IMR-90 (cell line): ENCODE measurements at places on chromosomes 2 and 18. TPM values are rescaled to one million over a fixed set of nuclear protein-coding genes. Genes with fewer than 3 reads are reported as not detected.

Gene TTC32
- 1.1 and 1.9 TPM in 2 replicates for total RNA-seq

Gene SEPTIN10
- 82.6 and 83.9 TPM in 2 replicates for total RNA-seq

Gene MAP4K4
- 124 and 130 TPM in 2 replicates for total RNA-seq

Gene CGREF1
- 0.28 and 0.54 TPM in 2 replicates for total RNA-seq

Gene HOXD3
- total RNA-seq, result not detected in 2 replicates

Gene NYAP2
- total RNA-seq, result not detected in 2 replicates

Gene SS18
- 171 and 242 TPM in 2 replicates for total RNA-seq

Gene MRPL30
- 34.8 and 39.2 TPM in 2 replicates for total RNA-seq

Gene DNAJC5G
- total RNA-seq, result not detected in 2 replicates

Gene RBBP8
- 21.1 and 25.3 TPM in 2 replicates for total RNA-seq

Gene TMEM247
- not detected in 2 replicates for total RNA-seq

Gene FAM228A
- total RNA-seq, result not detected in 2 replicates

Gene LRATD1
- total RNA-seq, result 0.18 and 0.28 TPM in 2 replicates

Gene ANKRD62
- total RNA-seq, result not detected in 2 replicates

Gene NFU1
- 24.0 and 40.0 TPM in 2 replicates for total RNA-seq

Gene SRBD1
- 14.7 and 20.6 TPM in 2 replicates for total RNA-seq

Gene ARHGAP28
- total RNA-seq, result 2.8 and 3.8 TPM in 2 replicates

Gene REEP1
- total RNA-seq, result under 0.01 TPM in 2 replicates

Gene CCDC150
- 3.8 and 6.9 TPM in 2 replicates for total RNA-seq

Gene SF3B1
- total RNA-seq, result 706 and 942 TPM in 2 replicates

Gene CCDC68
- total RNA-seq, result 0.54 and 1.4 TPM in 2 replicates

Gene ACTG2
- total RNA-seq, result 349 and 523 TPM in 2 replicates

Gene FBLN7
- under 0.01 and 0.18 TPM in 2 replicates for total RNA-seq

Gene MOCOS
- 1.9 and 2.2 TPM in 2 replicates for total RNA-seq

Gene PPIG
- 10.4 and 30.8 TPM in 2 replicates for total RNA-seq

Gene WDR35
- total RNA-seq, result 8.1 and 12.2 TPM in 2 replicates

Gene YPEL5
- total RNA-seq, result 40.7 and 54.7 TPM in 2 replicates

Gene RNF149
- 18.6 and 26.4 TPM in 2 replicates for total RNA-seq

Gene PUS10
- 5.7 and 7.5 TPM in 2 replicates for total RNA-seq

Gene CYB5A
- total RNA-seq, result 13.4 and 43.0 TPM in 2 replicates

Gene CFLAR
- total RNA-seq, result 48.3 and 59.9 TPM in 2 replicates

Gene CRYGC
- total RNA-seq, result not detected in 2 replicates

Gene C2orf15
- under 0.01 TPM in 1 of 2 replicates, not detected in the other for total RNA-seq

Gene ATOH8
- total RNA-seq, result 7.8 and 7.9 TPM in 2 replicates

Gene ASB18
- total RNA-seq, result not detected in 2 replicates

Gene MAB21L4
- total RNA-seq, result not detected in 2 replicates

Gene CXXC1
- 24.0 and 29.4 TPM in 2 replicates for total RNA-seq

Gene IL1B
- total RNA-seq, result 3.0 and 3.6 TPM in 2 replicates

Gene VAMP5
- total RNA-seq, result 13.8 and 27.8 TPM in 2 replicates

Gene TMEFF2
- total RNA-seq, result 1.3 and 1.4 TPM in 2 replicates

Gene ALPP
- not detected in 2 replicates for total RNA-seq

Gene GCFC2
- 10.0 and 13.9 TPM in 2 replicates for total RNA-seq

Gene DSC3
- under 0.01 TPM in 2 replicates for total RNA-seq
